Fibroblast of villous mesenchyme (primary cell): ENCODE measurements at places on chromosomes 3 and 15.

DNA sequence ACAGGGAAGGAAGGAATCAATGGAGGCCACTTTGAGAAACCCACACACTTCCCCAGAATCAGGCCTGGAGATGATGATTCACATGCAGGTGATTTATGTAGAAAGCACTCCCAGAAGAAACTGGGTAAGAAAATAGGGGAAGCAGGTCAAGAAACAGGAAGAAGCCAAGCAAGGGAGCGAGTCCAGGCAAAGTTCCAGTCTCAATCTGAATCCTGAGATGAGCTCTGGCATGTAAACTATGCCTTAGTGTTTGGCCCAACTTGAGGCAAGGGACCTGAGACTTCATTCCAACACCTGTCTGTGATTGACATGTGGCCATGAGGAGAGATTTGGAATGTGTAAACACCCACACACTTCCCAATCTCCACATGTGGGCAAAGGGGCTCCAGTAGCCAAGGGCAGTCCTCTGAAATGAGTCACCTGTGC lies 61.6 kb upstream of the CTNNB1 start:
- no peak for DNase-seq

DNA sequence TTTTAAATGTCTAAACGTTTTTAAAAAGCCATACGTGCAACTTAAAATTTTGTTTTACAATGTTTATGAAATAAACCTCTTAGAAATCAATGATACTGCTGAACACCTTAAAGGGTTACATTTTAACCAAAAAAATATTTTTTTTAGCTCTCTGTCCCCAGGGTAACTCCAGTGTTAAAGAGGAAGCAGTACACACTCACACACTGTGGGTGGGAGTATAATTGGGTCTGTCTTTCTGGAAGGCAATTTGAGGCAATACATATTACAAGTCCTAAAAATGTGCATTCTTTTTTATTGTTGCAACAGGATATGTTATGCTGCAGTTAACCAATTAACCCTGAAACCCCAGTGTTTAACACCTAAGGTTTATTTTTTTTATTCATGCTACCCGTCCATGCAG lies 34.1 kb downstream of the WHAMM start:
- DNase-seq: no peak

- peak; percentile 51 for DNase-seq
Observed at GRCh38 chr3:152352554-152352953, 83.8 kb downstream of the MBNL1 start.

- DNase-seq: no peak
Observed at GRCh38 chr3:52234516-52235447, 4.2 kb downstream of the TWF2 start.

DNA sequence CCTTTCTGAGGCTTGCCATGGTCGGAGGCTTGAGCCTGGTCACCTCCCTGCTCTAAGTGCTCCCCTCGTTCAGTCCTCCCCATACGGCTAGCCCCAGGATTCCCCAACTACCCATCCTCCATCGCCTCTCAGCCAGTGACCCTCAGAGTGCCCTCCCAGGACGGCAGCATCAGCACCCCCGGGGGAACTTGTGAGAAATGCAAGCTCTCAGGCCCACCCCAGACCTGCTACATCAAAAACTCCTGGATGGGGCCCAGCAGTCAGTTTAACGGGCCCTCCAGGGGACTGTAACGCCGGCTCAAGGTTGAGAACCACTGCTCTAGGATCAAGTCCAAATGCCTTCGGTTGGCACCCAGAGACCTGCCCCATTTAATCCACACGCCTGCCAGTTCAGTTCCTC lies 6.9 kb downstream of the ADAMTS17 start:
- no peak for DNase-seq

- no peak for DNase-seq
Observed at GRCh38 chr3:54969652-54970051, 41.8 kb upstream of the LRTM1 start.

DNA sequence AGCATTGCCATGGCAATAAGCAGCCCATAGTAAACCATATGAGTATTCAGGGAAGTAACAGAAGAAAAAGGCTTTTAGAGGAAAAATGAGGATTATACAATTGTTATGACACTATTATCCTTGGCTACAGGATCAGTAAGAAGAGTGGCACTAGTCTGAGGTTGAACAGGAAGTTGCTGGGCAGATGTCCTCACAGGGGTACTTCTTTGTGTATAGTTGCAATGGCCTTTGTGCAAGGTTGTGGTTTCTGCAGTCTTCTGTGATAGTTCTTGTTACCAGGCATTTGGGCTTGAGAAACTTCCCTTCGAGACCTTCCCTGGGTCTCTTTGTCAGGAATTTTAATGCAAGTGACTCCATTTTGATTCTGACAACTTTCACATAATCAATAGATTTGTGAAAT lies 100.6 kb upstream of the ATP11B start:
- DNase-seq: no peak

DNA sequence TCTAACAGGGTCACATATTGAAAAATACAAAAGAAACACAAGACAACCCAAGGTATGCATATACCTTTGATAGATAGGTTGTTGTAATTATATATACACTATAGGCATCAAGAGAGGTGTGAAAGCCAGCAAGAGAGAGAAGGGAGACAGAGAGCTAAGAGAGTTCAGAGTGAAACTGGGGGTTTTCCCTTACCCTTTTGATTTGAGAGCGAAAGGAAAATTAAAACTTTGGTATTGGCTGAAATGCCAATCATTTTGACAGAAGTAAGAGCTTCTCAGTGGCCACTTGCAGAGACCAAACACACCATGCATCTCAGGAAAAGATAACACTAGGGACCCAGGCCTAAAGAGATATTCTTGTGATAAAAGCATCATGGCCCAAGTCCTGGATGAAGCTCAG lies 183.6 kb downstream of the SHOX2 start:
- no peak for DNase-seq

- DNase-seq: peak; percentile 52
Observed at GRCh38 chr3:110123946-110124345, 786.6 kb upstream of the DPPA4 start.

DNA sequence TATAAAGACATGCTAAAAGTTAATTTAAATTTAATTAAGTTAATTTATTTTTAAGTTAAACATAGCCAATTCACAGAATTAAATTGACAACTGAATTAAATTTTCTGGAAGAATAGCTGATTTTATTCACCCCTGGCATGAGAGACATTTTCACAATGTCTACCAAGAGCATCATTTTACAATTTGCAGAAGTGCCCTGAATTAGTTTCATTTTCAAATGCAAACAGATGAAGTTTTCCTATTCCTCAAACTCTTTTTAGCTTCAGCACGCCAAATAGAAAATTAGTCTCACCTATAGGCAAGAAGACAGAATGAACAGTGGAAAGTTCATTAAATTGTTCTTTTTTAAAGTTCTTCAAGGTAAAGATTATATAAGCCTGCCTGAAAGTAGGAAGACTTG lies 259.3 kb downstream of the ZBBX start:
- no peak for DNase-seq

DNA sequence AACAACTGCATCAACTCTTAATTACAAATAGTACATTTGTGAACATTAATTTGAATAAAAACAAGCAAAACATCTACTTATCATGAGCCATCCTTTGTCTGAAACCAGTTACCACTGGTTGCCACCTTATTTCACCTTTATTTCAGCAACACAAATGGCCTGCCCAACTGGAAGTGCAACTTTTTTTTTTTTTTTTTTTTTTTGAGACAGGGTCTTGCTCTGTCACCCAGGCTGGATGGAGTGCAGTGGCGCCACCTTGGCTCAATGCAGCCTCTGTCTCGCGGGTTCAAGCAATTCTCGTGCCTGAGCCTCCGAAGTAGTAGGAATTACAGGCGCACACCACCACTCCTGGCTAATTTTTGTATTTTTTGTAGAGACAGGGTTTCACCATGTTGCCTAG lies 13.1 kb downstream of the WDR82 start:
- DNase-seq: no peak

DNA sequence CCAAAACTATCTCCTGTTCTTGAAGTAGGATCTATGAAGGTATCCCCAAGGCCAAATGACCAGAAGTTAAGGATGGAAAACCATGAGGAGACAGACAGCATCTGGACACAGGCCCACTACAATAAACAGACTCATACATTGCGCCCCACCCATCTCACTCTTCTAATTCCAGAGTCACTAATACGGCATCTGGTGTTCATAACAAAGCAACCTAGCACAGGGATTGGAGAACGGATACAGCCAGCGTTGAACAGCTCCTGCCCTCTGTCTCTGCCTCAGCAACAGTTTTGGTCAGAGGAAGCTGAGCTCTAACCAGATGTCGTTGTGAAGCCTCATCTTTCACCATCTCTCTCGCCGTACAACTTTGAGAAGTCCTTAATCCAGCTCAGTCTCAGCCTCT lies 44.5 kb upstream of the CCDC80 start:
- peak; percentile 83 for DNase-seq

- no peak for DNase-seq
Observed at GRCh38 chr3:38610436-38610835, 39.1 kb downstream of the SCN5A start.

DNA sequence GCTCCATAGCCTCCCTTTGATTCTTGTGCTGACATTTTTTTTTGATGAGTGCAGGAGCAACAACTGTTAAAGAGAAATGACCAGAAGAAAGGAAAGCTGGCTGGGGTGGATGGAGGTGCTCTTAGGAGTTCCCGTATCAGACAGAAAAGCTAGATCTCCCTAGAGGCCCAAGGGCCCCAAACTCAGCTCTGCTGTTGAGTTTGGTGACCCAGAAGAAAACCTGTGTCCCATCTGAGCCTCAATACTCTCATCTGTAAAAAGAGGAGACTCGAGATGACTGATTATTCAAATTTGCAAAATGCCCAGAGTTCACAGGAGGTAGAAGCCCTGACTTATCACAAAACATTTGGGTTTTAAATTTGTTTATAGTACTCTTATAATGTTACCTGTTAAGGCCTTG lies 142.4 kb downstream of the TIGIT start:
- DNase-seq: no peak
